ENCODE measurements at places on chromosomes 2 and 18. TPM values are rescaled to one million over a fixed set of nuclear protein-coding genes. Genes with fewer than 3 reads are reported as not detected.

The VWC2L gene
- total RNA-seq, result not detected

The IL36G gene
- not detected for total RNA-seq

The RND3 gene
- total RNA-seq, result 55.6 TPM

The FAM228A gene
- not detected for total RNA-seq

The CHRNG gene
- not detected for total RNA-seq

The LINC00305 gene
- total RNA-seq, result not detected

The NETO1 gene
- not detected for total RNA-seq

The ALPG gene
- 0.15 TPM for total RNA-seq

The EMILIN1 gene
- total RNA-seq, result not detected

The GKN2 gene
- total RNA-seq, result 3.7 TPM

The MEMO1 gene
- 89.7 TPM for total RNA-seq

The CERKL gene
- 0.30 TPM for total RNA-seq

The FBLN7 gene
- total RNA-seq, result 0.86 TPM

The CPO gene
- not detected for total RNA-seq

The HOXD4 gene
- total RNA-seq, result 0.55 TPM

The FAM124B gene
- total RNA-seq, result not detected

The VIT gene
- total RNA-seq, result not detected

The SERPINE2 gene
- total RNA-seq, result 241 TPM

The IL1RN gene
- total RNA-seq, result 0.43 TPM

The EHBP1 gene
- total RNA-seq, result 64.7 TPM

The EVX2 gene
- not detected for total RNA-seq

The MYOM1 gene
- total RNA-seq, result 0.11 TPM

The CCDC150 gene
- total RNA-seq, result 4.5 TPM

The RETSAT gene
- 49.9 TPM for total RNA-seq

The ST8SIA3 gene
- total RNA-seq, result not detected

The GAL3ST2 gene
- not detected for total RNA-seq

The GYPC gene
- total RNA-seq, result not detected

The GALNT13 gene
- 12.6 TPM for total RNA-seq
